NCI-H446 treated with DMSO at 0.1 percent for 48 hours (cell line): ENCODE measurements at places on chromosomes 1 and 21.

- no peak for DNase-seq
Measured at GRCh38 chr1:20353836-20354235, 63.2 kb downstream of the VWA5B1 start.

DNA sequence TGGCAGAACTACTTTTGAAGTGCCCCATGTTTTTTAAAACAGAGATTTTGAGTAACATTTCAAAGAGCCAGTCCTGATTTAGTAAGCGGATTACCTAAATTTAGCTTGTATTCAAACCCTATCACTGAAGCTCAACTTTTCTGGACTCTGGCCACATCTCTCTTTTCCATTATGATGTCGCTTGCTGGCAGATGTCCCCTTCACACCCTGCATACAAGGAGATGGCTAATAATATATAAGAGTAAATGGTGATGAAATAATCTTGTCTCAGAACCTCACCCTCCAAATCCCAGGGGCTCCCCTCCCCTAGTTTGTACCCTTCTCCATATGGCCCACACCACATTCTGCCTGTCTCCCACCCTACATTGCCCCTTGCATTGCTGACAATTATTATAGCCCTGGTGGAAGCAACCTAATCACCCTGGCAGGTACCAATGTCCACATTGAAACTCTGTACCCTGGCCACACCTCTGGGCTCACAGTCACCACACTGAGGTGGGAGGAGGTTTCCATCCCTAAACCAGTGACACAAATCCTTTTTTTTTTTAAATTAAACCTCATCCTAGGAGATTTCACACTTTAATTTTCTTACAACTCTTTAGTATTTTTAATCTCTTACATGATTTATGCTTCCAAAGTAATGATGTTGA is 106.0 kb upstream of the SYT6 start:
- DNase-seq = peak; percentile 9

DNA sequence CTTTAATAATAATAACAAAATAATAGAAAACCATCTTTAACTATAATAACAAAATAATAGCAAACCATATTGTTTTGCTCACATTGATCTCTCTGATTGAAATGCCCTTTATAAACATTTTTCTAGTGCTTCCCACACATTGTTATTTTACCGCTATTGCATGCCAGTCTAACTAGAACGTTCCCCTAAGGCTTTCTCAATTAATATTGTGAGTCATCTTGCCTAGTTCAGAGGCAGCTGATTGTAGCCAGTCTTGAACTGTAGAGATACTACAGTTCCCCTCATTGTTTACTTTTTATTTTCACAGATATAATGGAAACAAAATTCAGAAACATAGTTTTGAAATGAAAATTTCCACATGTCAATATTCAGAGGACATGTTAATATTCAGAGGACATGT is 192.3 kb upstream of the ADGRL4 start:
- no peak for DNase-seq

- DNase-seq = no peak
Measured at GRCh38 chr1:196060539-196060938, 547.7 kb downstream of the KCNT2 start.

GRCh38 chr1:77538956-77539518 is 143.4 kb downstream of the ZZZ3 start:
- peak; percentile 69 for DNase-seq

- DNase-seq = no peak
Measured at GRCh38 chr1:172602706-172603105, 56.2 kb upstream of the FASLG start.

DNA sequence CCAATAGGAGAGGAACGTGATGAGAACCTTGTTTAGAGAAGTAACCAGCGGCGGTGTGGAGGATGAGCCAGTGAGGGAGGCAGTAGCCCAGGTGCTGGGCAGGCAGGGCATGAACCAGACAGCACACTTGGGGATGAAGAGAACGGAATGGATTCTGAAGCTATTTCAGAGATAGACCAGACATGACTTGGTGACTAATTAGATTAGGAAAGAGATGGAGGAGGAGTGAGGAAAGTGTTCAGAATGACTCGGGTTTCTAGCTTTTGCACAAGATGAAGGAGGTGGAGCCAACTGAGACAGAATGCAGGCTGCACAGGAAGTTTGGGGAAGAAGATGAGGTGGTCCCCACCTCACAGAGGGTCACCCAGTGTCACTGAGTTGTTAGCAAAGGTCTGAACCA is 5.1 kb downstream of the PEF1 start:
- no peak for DNase-seq

GRCh38 chr1:181190364-181191035 is 102.0 kb downstream of the IER5 start:
- no peak for DNase-seq

GRCh38 chr1:54479841-54480524 is 68.0 kb upstream of the ACOT11 start:
- DNase-seq = no peak

DNA sequence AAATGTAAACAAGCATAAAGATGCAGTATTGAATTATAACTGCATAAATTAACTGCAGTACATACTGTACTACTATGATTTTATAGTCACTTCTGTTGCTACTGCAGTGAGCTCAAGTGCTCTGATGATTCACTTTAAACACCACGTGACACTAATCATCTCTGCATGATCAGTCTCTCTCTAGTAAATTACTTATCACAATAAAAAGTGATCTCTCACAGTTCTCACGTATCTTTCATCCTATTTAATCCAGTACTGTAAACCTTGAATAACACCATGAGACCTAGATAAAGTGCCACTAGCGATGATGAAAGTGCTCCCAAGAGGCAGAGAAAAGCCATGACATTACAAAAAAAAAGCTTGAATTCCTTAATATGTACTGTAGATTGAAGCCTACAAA is 1242.0 kb downstream of the AMY1C start:
- DNase-seq = peak; percentile 27

DNA sequence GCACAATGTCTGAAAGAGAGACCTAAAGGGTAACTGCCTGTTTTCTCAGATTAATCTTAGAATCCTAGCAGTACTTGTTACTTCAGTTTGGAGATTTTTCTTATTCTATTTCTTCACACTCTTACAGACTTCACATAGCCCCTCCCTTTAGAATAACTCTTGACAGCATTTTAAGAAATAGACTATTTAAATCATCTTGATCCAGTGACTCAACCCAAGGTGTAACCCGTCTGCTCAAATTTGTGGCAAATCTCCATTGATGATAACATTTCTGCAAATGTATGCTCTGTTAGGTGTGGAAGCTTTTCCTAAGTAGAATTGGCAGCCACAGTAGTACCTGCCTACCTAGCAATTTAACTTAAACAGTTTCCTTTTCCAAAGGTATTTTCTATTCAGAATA is 391.2 kb downstream of the DISC1 start:
- no peak for DNase-seq

DNA sequence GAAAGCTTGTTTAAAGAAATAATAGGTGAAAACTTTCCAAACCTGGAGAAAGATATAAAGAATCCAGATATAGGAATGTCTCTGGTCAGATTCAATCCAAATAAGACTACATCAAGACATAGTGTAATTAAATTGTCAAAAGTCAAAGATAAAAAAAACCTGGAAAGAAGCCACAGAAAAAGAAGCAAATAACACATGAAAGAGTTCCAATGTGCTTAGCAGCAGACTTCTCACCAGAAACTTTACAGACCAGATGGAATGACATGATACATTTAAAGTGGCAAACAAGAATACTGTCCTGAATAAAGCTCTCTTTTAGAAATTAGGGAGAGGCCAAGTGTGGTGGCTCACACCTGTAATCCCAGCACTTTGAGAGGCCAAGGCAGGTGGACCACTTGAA is 1039.9 kb downstream of the KCNT2 start:
- no peak for DNase-seq

GRCh38 chr1:151006327-151007052 is at the start of gene MINDY1:
TSS of gene MINDY1 (minus strand) at chr1:151006902. CDS start at chr1:151002617, 4,285 bp downstream.
- peak; percentile 73 for DNase-seq

DNA sequence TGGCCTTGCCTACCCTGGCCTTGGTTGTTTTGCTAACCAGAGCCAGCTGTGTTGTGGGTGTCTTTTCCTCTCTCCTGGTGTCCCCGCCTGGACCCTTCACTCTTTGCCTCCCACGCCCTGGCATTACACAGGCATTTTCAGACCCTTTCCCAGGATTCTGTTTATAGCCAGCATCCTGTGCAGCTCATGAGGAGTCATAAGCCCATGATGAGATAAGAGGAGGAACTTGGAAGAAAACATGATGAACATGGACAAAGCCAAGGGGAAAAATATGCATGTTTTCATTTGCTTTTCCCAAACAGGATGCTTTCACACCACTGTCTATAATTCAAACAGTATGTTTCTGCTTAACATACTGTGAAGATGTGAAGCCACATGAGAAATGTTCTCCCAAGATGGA is 18.7 kb upstream of the WARS2 start:
- no peak for DNase-seq

- no peak for DNase-seq
Measured at GRCh38 chr1:89728381-89728780, 92.5 kb upstream of the LRRC8D start.

GRCh38 chr1:93288558-93288957 is 57.1 kb upstream of the DR1 start:
- DNase-seq = no peak

DNA sequence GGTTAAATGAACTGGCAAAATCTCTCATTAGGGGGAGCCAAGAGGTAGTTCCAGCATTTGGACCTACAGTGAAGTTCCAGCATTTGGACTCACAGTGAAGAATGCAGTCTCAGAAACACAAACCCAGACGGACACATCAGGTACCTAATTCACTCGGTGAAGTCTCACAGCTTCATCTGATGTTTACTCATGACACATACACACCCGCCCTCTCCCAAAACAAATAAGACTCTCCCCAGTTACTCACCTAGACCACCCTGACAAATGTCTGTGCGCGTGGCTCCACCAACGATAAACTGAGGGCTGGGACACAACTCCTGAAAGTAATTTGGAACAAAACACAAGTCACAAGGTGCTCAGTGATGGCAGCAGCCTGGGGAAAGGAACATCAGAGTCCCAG is 11.4 kb downstream of the CAPN8 start:
- no peak for DNase-seq

GRCh38 chr1:63968663-63969440 is 195.0 kb downstream of the ROR1 start:
- DNase-seq = no peak

DNA sequence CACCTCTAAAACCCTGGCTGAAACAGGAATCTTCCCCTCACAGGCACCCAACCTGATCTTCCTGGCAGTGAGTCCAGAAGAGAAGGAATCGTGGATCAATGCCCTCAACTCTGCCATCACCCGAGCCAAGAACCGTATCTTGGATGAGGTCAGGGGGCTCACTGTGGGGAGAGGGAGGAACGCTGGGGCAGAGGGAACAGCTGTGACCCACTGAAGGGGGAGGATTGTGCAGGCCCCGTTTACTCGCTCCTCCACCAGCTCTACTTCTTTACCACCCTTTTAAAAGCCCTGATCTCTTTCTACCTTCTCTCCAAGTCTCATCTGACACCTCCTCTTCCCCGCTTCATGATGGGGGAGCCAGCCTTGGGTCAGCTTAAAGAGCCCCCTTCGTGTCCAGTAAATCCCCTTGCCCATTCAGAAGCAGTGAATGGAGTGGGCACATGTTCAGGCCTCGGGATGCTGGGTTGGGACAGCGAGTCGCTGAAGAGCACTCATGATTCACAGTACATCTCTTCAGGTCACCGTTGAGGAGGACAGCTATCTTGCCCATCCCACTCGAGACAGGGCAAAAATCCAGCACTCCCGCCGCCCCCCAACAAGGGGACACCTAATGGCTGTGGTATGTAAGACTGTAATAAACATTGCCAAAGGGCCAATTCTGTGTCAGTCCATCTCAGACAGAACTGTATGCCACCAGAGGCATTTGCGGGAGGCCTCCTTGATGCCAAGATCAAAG is 7.3 kb downstream of the PLEKHO1 start:
- DNase-seq = no peak

GRCh38 chr1:54854381-54855020 is 32.5 kb downstream of the DHCR24 start:
- no peak for DNase-seq

DNA sequence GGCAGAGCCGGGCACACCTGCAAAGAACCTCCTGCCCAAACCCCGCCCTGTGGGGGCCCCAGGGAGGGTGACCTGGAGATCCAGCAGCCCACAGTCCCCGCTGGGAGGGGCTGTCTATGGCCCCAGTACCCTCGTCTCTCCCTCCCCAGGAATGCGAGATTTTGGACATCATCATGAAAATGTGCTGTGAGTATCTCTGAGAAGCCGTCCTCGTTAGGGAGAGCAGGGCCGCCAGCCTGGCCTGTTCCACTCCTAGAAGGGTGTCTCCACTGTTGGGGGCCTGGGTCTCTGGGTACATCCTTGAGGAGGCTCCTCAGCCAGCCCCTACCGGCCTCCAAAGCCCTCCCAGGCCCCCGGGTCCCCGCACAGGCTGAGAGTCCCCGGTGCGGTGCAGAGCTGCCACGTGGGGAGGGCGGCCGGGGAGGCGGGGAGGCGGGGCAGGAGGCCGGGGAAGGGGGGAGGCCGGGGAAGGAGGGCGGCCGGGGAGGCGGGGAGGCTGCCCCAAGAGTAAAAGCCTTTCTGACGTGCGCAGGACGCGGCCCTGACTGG is 18.7 kb downstream of the COL6A1 start:
- no peak for DNase-seq

DNA sequence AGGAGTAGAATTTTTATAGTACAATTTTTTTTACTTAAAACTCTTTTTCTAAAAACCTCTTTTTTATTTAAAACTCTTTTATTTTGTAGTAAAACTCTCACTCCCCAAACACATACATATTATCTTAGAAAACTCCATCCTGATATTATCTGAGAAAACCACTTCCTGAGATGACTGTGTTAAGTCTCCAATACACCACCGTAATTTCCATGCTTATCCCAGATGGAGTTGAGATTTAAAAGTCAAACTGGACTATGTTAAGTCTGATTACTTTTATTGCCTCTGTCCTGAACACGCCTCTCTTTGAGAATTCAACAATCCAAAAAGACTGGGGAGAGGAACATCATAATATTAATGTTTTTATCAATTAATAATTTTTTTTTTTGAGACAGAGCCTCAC is 3.7 kb downstream of the SEC16B start:
- DNase-seq = no peak

GRCh38 chr1:26690157-26690556 is 5.7 kb upstream of the ARID1A start:
- no peak for DNase-seq

DNA sequence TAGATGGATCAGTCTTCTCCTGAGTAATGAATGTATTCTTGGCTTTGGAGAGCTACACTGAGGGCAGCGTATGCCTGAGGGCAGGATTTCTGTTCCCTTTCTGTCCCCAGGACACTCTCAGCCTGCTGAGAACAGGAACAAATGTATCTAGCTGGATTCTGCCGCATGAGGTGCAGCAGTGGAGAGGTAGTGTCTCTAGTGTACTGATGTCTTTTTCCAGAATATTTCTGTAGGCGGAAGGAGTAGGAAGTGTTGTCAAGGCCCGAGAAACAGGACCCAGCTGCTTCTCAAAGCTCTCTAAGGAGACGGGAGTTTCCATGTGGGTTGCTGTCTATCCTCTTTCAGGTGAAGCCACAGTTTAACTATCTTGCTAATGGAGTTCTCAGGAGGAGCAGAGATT is 65.5 kb downstream of the MT1HL1 start:
- DNase-seq = no peak
